ENCODE measurements at places on chromosomes 1 and 21.

DNA sequence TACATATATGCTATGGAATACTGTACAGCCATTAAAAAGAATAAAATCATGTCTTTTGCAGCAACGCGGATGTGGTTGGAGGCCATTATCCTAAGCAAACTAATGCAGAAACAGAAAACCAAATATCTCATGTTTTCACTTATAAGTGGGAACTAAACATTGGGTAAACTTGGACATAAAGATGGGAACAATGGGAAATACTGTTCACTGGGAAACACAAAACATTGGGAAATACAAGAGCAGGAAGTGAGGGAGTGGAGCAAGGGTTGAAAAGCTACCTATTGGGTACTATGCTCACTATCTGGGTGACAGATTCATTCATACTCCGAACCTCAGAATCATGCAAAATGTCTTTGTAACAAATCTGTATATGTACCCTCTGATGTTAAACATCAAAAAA is 17.3 kb upstream of the PPT1 start:
- no peak for DNase-seq

DNA sequence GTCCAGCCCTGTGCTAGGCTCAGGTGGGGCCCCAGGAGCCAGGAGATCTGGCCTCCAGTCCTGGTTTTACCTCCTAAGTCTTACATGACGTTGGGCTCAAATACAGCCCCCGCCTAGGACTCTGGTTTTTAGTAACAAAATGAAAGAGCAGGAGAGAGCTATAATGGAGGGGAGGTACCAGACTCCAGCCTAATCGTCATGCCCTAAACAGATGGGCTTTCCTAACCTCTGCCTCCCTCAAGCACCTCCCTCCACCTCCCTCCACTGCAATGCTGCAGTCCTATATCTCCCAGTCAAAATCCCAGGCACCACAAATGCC is 28.6 kb downstream of the TTC39A start:
- DNase-seq = no peak

DNA sequence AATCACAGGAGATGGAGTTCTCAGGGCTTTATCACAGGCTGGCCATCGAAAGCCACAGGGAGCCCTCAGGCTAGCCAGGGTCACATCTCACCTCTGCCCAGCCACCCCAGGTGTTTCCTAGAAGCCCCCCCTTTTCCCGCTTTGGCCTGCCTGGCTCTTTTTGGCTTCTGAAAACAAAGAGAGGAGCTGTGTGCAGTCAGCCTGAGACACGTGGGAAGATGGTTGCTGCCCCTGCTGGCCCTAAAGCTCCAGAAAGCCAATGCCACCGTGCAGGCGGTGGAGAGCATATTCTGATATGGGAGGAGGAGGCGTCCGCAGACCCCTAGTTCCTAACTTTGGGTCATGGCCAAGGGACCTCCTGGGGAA is 18.7 kb upstream of the LBR start:
- DNase-seq = no peak

DNA sequence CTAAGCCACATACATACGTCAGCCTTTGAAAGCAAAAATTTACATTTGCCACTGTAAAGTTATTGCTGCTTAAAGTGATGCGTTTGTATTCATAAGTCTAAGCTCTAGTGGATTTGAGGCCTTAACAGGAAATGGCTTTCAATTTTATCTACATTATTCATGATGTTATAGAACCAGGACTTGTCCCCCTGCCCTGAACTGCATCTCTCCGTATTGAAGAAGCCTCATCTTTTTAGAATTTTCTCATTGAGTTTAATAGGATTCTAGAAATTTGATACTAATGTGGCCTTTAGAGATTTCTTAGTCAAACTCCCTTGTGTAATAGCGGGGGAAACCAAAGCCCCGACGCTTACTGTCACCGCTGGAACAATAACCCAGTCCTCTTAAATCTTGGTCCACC is 9.9 kb downstream of the UTP25 start:
- no peak for DNase-seq
